DMS53 (cell line): ENCODE measurements at places on chromosomes 16 and 17.

DNA sequence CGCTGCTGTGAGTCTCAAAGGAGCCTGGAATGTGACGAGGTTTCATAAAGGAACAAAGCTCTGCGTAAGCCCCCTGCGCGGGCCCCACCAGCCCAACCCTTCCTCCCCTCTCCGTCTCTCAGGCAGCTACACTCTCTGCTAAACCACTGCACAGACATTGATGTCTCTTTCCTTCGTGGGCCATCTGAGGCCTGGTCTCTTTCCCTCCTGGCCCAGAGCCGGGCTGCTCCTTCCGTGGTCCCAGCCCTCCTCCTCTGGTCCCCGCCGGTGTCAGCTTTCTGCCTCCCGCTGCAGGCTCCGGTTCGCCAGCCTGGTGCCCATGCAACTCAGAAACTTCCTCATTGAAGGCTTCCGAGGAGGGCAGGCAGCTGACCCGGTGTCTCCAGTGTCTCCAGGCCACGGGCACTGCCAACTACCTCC, 7.4 kb downstream of the SCARF1 start:
- no peak for DNase-seq

- no peak for DNase-seq
Observed at GRCh38 chr16:73616770-73617169, 568.8 kb upstream of the ZFHX3 start.

DNA sequence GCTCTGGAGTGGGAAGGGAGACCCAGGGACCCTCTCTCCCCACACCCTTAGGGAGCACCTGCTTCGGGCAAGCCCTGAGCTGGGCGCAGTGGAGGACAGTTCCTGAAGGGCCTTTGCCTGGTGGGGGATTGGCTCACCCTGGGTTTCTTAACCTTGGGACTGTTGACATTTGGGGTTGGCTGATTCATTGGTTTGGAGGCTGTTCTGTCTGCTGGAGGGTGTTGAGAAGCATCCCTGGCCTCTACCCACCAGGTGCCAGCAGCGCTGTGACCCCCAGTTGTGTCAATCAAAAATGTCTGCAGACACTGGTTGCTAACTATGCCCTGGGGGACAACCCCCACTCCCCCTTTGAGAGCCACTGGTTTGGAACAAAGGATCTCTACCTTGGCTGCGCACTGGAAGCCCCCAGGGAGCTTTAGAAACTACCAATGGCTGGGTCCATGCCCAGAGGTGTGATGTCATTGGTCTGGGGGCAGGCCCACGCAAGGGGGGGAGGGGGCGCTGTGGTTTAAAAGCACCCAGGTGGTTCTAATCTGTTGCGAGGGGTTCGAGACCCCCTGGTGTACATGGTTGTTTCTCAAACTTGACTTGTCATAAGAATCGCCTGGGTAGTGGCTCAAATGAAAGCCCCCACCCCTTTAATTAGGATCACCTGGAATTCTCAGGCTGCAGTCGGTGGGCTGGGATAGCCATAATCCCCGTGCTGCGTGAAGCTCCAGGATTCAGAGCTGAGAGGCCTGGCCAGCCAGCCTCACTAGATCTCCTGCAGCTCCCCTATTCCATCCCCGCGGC, 151.9 kb upstream of the GSE1 start:
- DNase-seq, result peak; percentile 63

DNA sequence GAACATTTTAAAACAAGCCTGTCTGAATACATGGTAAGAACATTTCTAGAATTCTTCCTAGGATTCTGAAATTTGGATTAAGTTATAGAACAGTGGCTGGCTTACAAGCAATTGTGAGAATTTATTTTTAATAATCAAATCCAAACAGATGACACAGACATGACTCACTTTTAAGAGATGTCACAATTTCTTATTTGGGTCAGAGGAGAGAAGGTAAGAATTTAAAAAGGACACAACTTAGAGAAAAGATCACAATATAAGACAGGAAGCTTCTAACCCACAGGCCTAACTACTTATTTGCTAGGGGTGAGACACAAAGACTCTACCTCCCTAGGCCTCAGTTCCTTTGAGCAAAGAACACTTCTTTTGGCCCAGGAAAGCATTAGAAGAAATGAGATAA, 32.7 kb downstream of the ZZEF1 start:
- DNase-seq, result no peak

DNA sequence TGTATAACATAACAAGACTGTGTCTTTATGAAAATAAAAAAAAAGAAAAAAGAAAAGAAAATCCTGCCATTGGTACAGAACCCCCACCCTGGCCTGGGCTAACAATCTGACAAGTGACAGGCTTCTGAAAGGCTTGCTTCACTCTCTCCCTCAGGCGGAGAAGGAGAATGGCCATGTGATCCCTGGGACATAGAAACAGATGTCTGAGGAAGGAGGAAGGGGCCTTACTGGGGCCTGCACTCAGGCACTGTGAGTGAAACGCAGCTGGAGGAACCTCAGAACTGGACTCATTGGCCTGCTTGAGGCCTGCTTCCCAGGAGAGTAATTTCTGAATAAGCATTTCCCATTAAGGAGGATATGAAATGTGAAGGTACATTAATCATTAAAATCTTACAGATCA, 17.5 kb downstream of the MAP3K14 start:
- DNase-seq, result no peak

GRCh38 chr16:24511792-24512191, 27.6 kb upstream of the RBBP6 start:
- DNase-seq, result no peak

- no peak for DNase-seq
Observed at GRCh38 chr17:48753794-48754499, 25.4 kb upstream of the HOXB13 start.

DNA sequence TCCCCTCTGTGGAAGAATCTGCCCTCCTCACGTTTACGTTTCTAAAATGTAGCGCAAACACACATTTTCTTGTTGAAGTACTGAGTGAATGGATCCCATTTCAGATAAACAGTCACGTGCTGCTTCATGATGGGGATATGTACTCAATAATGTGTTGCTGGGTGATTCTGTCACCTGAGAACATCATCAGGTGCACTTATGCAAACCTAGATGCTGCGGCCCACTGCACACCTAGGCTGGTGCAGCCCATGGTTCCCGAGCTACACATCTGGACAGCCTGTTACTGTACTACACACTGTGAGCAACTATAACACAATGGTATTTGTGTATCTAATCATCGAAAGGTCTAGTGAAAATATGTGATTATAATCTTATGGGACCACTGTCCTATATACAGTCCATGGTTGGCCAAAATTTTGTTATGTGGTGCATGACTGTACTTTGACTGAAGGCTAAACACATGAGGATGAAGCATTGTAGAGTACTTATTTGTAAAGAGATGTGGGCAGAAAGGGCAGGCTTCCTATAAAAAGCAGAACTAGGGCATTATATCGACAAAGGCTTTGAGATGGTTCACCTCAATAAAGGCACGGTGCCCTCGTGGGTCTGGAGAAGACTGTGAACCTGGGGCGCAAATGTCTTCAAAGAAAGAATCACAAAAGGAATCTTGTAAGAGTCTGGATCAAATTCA, 26.3 kb downstream of the MARF1 start:
- no peak for DNase-seq

DNA sequence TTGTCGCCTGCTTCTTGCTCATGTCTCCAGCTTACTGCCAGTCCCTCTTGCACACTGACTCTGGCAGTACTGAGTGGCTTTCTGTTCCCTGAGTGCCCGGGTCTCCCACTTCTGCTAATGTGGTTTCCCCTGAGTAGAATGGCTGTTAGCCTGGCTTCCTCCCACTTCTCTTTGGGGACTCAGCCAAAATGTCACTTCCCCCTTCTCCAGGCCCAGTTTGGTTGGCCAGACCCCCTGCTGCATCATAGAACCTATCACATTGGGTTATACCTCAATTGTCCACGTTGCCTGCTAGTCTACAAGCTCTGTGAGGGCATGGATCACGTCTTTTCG, 304.4 kb downstream of the HS3ST3B1 start:
- DNase-seq, result no peak

GRCh38 chr17:28182559-28182958, 136.4 kb upstream of the TMEM97 start:
- DNase-seq, result no peak

- no peak for DNase-seq
Observed at GRCh38 chr16:2905988-2906387, 5.7 kb upstream of the FLYWCH1 start.

DNA sequence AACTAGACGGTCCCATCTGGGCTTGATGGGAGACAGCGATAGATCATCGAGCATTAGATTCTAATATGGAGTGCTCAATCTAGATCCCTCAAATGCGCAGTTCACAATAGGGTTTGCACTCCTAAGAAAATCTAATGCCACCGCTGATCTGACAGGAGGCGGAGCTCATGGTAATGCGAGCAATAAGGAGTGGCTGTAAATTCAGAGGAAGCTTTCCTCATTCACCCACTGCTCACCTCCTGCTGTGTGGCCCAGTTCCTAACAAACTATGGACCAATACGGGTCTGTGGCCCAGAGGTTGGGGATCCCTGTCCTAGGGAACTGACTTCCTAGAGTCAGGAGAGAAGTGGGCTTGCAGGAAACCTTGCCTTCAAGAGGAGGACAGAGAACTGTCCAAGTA, 25.2 kb upstream of the AMZ2 start:
- DNase-seq, result no peak

DNA sequence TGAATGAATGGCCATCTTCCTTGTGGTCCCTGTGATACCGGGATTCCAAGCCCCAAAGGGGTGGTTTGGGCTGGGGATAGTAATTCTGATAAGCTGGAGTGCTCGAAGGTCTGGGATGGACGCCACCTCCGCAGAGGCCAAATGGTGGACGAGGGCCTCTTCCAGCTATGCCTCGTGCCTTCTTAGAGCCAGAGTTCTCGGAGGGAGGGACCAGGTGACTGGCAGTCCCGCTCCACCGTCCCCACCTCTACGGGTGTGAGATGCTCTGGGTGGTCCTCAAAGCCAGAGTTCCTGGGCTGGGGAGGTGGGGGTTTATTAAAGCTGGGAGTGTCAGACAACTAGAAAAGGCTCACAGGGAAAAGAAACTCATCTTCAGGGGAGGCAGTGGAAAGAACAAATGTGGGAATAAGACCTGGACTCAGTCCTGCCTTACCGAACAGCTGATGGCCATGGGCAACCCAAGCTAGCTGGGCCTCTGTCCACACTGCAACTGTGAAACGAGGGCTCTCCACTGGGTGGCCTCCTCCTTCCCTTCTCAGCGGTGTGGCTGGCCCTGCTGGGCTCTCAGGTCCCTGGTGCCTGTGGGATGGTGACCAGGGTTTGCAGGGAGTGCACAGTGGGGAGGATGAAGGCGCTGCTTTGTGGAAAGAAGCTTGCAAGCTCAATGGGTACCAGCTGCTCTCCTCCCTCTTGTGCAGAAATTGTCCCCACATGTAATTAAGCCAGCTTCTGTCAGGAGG, 75.2 kb downstream of the N4BP1 start:
- peak; percentile 16 for DNase-seq

- no peak for DNase-seq
Observed at GRCh38 chr17:73834684-73835343, 190.6 kb upstream of the SDK2 start.

GRCh38 chr17:5282642-5283217, 646 bp downstream of the RABEP1 start:
- DNase-seq, result peak; percentile 52

DNA sequence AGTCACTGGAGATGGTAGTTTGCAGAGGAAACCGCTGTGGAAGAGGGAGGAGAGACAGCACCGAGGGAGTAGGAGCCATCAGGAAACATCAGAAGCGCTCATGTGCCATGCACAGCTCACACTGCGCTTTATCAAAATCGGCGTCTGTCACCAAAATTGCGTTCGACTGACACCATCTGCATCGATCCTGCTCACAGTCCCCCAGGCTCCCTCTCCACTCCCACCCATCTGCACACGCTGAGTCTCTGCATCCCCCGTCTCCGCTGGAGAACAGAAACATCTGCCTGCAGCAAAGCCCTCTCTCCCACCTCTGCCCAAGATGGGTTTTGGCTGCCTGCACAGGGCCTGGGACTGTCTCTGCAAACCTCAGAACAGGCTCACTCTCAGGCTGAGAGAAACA, 187.5 kb upstream of the RPL38 start:
- DNase-seq, result no peak

DNA sequence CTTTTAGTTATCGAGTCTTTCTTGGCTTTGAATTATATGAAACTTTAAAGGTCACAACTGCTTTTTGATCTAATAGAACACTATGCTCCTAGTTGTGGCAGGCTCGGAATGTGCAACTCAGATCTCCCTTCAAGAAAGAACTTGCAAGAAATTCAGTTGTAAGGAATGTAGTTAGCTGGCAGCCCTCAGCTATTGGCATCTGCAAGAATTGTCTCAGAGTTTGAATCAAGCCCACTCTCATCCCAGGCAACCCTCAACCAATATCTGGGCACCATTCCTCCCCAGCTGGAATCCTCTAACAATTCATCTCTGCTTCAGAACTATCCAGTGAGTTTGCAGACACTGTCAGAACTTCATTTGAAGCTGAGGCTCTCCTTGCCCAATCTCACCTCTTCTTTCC, 447.2 kb downstream of the KIF2B start:
- DNase-seq, result no peak

DNA sequence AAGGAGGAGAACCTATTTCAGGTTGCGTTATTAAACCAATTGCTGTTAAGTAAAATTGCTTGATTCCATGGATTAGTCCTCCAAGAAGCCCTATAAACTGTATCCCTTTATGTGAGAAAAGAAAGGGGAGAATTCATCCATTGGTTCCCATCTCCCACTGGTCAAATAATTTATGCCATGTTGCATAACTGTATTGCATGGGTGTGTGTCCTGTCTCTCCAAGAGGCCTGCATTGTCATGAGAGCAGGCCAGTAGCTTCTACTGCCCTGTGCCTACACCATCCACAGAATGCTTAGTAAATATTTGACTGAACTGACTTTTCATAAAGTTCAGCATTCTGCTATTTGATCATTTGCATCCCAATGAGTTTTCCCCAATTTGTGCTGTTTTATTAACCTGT, 11.7 kb upstream of the TOB1 start:
- DNase-seq, result no peak

DNA sequence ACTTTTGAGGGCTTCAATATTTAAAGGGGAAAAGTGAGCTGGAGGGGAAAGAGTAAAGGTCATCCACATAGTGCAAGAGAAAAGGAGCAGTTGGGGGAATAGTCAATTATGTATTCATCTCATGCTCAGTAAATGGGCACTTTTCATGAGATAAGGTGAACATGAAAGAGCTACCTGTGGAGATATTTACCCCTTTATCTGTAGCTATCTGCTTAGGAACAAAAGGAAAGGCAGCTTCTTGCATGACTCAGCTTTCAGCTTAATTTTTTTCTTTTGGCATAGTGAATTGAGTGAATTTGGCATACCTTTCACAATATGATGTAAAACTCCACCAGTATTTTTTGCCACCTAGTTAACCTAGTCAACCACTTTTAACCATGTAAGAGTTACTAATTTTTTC, 26.4 kb downstream of the CPD start:
- DNase-seq, result no peak
